ENCODE measurements at places on chromosomes 4 and X. TPM values are rescaled to one million over a fixed set of nuclear protein-coding genes. Genes with fewer than 3 reads are reported as not detected.

- DNase-seq = no peak
These were observed 114.7 kb upstream of the WDFY3 start for GRCh38 chr4:85081196-85081595.

DNA sequence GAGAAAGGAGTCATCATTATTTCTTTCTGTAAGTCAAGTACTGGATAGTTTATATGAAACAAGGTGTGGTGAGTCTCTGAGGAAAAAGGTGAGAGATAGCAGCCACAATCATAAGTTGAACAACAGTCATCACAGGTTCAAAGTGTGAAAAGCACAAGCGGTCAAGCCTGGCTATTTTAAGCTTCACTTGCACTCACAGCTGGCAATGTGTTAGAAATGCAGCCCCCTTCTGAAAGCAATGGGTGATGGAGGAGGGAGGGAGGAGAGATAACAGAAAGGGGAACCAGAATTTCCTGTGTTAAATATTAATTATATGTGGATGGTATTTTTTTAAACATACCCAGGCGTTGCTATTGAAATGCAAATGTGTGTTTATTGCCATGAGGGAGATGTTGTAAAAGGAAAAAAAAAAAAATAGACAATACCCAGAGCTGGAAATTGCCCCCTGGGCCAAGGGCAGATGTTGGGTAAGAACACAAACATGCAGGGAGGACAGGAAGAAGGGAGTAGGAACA is 26.9 kb upstream of the BMP3 start:
- DNase-seq = no peak

- no peak for DNase-seq
These were observed 30.7 kb upstream of the SMARCA5 start for GRCh38 chr4:143482840-143483239.

DNA sequence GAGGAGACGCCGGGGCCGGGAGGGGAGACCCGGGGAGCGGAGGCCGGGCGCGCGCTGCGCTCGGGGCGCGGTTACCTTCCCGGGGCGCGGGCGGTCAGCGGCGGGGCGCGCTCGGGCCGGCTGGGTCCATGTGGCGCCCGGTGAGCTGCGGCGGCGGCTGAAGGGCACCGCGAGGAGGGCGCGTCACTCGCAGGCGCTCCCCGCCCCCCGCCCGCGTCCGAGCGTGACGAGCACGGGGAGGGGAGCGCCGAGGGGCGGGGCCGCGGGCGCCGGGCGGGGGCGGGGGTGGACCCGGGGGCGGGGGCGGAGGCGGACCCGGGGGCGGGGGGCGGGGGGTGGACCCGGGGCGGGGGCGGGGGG is at the start of gene CPLX1:
Gene CPLX1 (minus strand): TSS at position 159 of the 360 bp plus-strand sequence. CDS start 1,607 bp downstream, outside the sequence.
- no peak for DNase-seq

- DNase-seq = no peak
These were observed 46.9 kb upstream of the PABPC1L2A start for GRCh38 chrX:73126240-73126639.

DNA sequence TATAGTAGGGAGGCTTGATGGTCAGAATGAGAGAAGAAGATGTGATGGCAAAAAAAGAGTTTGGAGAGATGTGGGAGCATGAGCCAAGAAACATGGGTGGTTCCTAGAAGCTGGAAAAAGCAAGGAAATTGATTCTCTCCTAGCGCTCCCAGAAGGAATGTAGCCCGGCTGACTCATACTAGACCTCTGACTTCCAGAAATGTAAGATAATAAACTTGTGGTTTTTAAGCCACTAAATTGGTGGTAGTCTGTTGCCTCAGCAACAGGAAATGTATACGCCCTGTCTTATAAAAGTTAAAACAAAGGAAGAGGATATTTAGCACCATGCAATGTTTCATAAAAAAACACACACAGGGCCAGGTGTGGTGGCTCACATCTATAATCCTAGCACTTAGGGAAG is 182.7 kb upstream of the PCDH7 start:
- DNase-seq = no peak

- DNase-seq = no peak
These were observed 4.5 kb upstream of the RHOH start for GRCh38 chr4:40192114-40193015.

DNA sequence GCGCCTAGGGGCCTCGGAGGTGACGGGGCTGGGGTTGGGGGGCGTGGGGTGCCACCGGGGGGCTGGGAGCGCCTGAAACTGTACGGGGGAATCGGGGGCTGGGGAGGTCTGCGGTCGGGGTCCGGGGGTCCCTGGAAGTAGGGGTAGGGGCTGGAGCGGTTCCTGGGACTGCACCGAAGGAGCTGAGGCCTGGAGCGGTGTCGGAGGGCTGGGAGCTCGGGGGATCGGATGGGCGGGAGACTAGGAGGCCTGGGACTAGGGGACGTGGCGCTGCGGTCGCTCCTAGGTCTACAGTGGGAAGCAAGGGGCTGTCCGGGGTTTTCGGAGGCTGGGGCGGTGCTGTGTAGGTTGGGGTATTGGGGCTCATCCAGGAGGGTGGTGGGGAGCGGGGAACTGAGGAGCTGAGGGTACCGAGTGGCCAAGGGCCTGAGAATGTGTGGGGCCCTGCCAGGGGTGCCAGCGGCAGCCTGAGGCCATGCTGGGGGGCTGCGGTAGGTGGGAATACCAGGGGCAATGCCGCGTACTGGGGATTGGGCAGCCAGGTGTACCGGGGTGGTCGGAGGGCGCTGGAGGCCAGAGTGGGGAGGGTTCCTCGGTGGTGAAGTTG is 562 bp downstream of the AKAP17A start:
- DNase-seq = no peak

DNA sequence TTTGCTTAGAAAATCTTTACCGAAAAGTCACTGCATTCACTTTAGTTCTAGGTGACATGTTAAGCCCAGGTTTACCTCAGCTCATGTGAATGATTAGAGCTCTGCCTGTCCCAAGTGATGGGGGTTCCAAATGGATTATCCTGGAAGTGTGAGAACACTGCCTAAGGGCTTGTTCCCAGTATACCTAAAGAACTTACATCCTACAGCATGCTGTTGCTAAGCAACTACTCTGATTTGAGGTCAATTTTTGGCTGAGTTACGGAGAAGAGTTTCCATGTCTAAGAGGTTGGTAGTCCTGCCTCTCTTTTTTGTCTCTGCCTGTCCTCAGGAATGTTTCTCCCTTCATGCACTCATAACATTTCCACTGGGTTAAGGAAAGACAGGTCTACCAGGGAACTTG is 67.6 kb upstream of the UGT2B15 start:
- DNase-seq = no peak

GRCh38 chr4:39390603-39391002 is 16.1 kb upstream of the KLB start:
- no peak for DNase-seq

GRCh38 chrX:49878128-49878833 is 1.0 kb upstream of the USP27X start:
- peak; percentile 60 for DNase-seq

- DNase-seq = no peak
These were observed 980 bp upstream of the FHDC1 start for GRCh38 chr4:152935143-152935542.

DNA sequence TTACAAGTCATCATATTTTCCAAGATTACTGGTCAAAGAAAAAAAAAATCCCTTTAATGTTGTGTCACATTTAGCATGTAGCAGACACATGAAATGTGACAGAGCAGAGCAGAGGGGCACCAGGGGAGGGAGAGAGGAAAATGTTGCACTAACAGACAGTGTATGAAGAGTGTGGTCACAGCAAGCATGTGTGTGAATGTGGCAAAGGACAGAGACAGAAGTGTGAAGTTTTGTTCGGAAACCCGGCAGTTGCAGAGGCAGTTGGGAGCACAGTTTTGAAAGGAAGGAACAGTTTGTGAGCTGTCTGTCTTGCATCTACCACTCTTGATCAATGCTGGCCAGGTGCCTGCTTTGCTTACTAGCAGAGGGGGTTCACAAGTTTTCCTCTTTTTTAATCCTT is 83.9 kb upstream of the MAP3K15 start:
- no peak for DNase-seq

- no peak for DNase-seq
These were observed 45.3 kb upstream of the ZMAT1 start for GRCh38 chrX:101977106-101977505.

DNA sequence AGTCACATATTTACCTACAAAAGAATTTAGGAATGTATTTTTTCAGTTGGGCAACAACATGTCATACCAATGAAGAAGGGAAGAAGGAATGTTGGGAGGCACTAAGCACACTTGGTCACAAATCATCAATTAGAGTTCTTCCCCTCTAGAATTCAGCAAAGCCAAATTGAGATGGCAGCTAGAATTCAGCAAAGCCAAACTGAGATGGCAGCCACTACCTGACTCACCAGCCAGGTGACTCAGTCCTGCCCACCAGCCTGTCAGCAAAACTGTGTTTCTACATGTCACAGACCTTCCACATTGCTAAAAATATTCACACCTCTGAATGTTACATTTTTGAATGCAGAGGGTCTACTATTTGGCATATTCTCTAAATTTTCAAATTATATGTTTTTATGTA is 63.2 kb upstream of the NOCT start:
- DNase-seq = no peak

DNA sequence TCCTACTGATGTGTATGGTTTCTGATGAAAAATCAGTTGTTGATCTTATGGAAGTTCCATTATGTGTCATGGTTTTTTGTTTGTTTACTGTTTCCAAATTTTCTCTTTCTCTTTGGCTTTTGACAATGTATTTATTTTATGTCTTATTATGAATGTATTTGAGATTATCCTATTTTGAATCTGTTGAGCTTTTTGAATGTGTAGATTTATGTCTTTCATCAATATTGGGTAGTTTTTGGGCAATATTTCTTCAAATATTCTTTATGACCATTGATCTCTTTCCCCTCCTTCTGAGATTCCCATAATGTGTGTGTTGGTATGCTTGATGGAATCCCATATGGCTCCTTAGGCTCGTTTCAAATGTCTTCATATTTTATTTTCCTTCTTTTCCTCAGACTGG is 80.5 kb upstream of the FAM47C start:
- no peak for DNase-seq

- DNase-seq = no peak
These were observed 52.6 kb upstream of the ATP8A1 start for GRCh38 chr4:42709392-42710065.

- DNase-seq = no peak
These were observed 22.8 kb downstream of the C4orf54 start for GRCh38 chr4:99634742-99635360.

- DNase-seq = no peak
These were observed 63.6 kb downstream of the STARD8 start for GRCh38 chrX:68710870-68711576.

DNA sequence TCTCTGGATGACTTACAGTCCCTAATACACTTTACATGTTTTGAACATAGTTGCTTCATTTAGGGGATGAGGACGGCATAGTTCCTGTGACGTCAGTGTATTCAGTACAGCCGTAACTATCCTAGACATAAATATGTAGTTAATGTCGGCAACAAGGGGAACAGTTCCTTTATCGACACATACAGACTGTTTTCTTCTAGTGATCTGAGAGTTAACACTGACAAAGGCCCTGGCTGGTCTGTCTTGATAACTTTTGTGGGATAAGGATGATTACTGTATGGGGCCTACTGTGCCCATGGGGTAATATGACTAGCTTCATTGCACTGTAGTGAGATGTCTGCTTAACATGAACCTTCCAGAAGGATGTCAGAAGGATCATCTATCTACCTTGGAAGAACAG is 131.2 kb downstream of the ZNF518B start:
- no peak for DNase-seq

- DNase-seq = no peak
These were observed 23.3 kb upstream of the NDP start for GRCh38 chrX:43996491-43996890.

DNA sequence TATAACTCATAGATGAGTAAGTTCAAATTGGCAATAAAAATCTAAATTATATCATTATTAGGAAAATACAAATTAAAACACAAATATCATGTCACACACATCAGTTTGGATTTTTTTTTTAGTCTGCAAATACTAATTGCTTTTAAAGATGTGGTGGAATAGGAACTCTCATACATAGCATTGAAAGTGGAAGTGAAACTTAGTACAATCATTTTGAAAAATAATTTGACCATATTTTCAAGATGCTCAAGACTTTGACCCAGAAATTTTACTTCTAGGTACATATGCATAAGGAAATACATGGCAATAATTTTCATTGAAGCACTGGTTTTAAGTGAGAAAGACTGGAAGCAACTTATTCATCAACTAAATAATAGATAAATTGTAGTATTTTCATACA is 147.5 kb upstream of the SMIM31 start:
- DNase-seq = no peak

DNA sequence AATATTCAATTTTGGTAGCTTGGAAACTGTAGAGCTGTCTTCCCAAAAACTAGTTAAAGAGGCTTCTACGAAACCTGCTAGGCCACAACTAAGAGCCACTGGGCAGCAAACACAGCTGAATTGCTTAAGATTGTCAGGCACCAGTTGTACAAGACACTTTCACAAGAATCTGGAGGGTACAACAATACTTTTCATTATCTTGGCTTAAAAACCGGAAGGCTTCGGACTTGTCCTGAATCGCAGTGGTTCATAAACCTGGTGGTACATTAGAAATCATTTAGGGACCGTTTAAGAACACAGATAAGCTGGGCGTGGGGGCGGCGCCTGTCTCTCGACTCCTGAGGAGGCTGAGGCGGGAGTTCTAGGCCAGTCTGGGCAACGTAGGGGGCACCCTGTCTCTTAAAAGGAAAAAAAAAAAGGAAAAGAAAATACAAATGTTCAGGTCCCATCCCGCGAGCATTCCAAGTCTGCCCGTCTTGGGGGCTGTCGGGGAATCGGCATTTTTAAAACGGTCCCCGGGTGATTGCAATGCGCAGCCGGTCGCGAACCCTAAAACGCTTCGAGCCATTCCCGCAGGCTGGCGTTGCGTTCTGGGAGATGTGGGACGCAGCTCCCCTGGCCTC is 763 bp downstream of the PYURF start:
- peak; percentile 58 for DNase-seq

DNA sequence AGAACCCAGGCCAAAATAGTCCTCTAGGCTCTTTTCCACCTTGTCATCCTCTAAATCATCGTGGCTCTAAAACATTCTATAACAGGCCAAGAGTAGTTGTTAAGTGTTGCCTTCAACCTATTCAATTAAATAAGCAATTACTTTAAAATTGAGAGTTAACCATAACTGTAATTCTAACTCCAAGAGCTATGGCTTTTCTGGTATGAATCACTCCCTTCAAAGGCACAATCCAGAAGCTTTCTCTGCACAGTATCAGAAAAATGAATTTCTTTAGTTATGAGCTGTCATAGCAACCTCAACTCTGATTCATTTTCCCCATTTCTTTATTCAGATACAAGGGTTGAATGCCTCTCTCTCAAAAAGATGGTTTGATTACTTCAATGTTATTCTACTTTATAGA is 21.7 kb downstream of the INPP4B start:
- DNase-seq = no peak

Gene NALF2
- 85.7 TPM for total RNA-seq

Gene INTS6L
- total RNA-seq = 9.9 TPM

Gene GJB1
- total RNA-seq = not detected

Gene CXCL11
- not detected for total RNA-seq

Gene AMTN
- total RNA-seq = not detected

Gene PCYT1B
- 2.3 TPM for total RNA-seq

Gene SPANXD
- not detected for total RNA-seq

Gene PCDH19
- total RNA-seq = 0.33 TPM

Gene PTPN13
- 7.5 TPM for total RNA-seq

Gene MOSPD2
- 7.1 TPM for total RNA-seq

Gene PHEX
- total RNA-seq = 0.29 TPM

Gene CXorf49
- not detected for total RNA-seq

Gene MTTP
- total RNA-seq = 1.1 TPM

Gene TSPAN5
- 2.5 TPM for total RNA-seq

Gene ZNF157
- 0.09 TPM for total RNA-seq

Measured in right cardiac atrium (tissue), 5 donors.